ENCODE measurements at places on chromosomes 4 and X.
A peak's percentile ranks its signal among the peaks of the same experiment; 100 is the strongest.

GRCh38 chr4:74206088-74206825 is 48.3 kb downstream of the MTHFD2L start:
- no peak for DNase-seq

DNA sequence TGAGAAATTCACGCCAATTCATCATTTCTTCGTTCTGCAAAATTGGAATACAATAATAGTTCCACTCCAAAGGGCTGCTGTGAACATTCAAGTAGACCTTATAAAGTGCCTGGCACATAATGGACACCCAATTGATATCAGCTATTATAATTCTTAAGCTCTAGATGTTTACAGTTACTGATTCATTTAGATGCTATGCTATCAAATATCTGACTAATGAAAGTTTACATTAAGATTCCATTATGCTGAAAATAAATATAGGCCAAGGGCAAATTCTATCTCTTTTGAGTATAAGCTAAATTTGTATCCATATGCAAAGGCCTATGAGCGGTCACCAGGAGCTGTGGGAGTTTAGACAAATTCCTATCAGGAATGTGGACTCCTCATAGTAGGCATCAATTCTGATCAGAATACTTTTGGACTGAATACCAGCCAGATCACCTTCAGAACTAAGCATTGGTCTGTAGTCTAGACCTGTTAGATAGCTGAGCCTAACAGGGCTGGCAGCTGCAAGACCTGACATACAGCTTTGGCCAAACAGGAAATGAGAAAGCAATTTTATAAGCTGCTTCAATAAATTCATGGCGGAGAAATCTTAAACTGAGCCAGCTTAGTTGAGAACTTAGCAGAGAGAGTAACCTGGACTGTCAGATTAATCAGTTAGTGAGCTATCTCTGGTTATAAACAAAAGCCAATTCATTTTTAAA is 384.3 kb upstream of the ACTRT1 start:
- no peak for DNase-seq

GRCh38 chr4:148305751-148306150 is 136.5 kb downstream of the NR3C2 start:
- no peak for DNase-seq

- no peak for DNase-seq
Measured at GRCh38 chr4:37685161-37685822, 884 bp downstream of the RELL1 start.

- no peak for DNase-seq
Measured at GRCh38 chr4:173517781-173518424, 12.1 kb downstream of the HAND2 start.

- DNase-seq: no peak
Measured at GRCh38 chrX:134461437-134461836, 1.5 kb downstream of the HPRT1 start.

GRCh38 chr4:73803213-73803612 is 33.3 kb upstream of the CXCL6 start:
- DNase-seq: no peak

DNA sequence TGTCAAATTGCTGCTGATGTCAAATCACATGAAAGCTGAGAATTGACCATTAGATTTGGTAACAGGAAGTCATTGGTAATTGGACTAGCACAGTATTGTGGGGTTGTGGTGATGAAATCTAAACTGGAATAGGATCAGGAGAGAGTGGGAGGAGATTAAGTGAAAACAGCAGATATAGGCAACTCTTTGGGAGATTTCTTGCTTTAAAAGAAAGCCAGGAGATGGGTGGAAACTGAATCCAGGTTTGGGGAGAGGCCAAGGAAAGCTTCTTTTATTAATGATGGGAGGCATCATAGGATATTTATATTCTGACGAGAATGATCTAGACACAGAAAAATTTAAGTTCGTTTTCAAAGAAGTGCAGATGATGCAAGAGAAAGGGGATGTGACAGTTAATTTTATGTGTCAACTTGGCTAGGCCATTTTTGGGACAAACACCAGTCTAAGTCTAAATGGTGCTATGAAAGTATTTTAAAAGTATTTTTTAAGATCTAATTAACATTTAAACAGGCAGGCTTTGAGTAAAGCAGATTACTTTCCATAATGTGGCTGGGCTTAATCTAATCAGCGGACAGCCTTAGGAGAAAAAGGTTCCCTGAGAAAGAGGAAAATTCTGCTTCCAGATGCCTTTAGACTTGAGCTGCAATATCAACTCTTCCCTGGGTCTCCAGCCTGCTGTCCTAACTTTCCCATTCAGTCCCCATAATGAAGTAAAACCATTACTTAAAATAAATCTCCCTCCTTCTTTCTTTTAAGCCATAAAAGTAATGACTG is 24.7 kb downstream of the SEC24D start:
- DNase-seq: no peak

- no peak for DNase-seq
Measured at GRCh38 chr4:108146819-108147218, 21.9 kb downstream of the LEF1 start.

DNA sequence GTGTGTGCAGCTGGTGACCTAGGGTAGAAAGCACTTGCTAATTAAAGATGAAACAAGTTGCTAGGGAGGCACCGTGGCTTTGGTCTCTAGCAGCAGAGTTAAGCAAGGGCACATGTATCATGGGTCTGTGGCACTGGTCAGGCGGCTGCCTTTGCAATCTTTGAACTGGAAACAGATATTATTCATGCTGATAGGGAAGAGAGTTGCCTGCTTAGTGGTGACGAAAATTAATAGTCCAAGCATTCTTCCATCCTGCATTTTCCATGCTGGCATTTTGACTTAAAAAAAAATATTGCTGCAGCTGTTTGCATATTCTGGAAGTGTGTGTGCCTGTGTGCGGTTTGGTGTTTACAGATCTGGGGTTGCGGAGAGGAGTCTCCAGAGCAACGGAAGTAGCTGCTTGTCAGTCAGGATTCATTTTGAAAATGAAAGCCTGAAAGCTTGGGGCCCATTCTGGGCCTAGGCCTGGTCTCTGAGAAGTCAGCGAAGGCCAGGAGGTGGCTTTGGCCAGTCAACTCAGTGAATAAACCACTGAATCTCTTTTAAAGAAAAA is 2.3 kb upstream of the SOWAHD start:
- DNase-seq: no peak

- DNase-seq: no peak
Measured at GRCh38 chrX:132909643-132910042, 48.8 kb downstream of the HS6ST2 start.

DNA sequence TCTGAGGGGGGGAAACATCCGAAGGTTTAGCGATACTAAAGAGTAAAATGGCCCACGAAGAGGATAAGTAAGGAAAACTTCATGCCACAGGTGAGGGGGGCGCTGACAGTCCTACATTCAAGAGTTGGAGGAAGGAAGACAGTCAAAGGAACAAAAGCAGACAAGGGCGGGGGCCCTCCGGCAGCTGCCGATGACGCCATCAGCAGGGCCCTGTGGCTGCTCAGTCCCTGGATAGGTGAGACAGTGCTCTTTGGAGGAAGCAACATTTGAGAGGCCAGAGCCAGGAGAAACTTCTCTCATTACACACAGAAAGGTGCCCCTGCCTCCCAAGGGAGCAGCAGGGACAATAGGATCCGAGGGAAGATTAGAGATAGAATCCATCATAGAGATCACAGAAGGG is 41.5 kb downstream of the RAB40AL start:
- no peak for DNase-seq

DNA sequence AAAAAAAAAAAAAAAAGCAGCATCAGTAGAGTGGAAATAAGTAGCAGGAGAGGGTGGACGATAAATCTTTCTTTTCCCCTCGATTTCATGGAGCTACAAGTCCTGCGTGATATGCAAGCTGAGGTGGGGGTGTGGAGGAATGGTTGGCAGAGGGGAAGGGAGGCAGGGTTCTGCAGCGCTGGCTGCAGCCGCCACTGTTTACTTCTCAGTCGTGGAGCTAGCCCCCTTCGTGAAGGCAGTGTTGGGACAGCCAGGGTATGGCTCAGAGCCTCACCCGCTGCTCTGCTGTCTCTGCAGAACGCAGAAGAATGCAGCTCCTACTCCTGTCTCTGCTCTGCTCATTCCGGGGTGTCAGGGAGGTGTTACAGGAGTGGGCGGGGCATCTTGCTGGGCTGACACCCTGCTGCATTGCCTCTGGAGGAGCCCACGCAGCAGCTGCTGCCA is 140.6 kb downstream of the GPM6A start:
- DNase-seq: peak; percentile 58

- no peak for DNase-seq
Measured at GRCh38 chrX:69278031-69278687, 112.9 kb upstream of the PJA1 start.

GRCh38 chr4:86043755-86044592 is 315.9 kb downstream of the MAPK10 start:
- no peak for DNase-seq

GRCh38 chr4:90127706-90128345 is 632 bp downstream of the CCSER1 start:
- no peak for DNase-seq

DNA sequence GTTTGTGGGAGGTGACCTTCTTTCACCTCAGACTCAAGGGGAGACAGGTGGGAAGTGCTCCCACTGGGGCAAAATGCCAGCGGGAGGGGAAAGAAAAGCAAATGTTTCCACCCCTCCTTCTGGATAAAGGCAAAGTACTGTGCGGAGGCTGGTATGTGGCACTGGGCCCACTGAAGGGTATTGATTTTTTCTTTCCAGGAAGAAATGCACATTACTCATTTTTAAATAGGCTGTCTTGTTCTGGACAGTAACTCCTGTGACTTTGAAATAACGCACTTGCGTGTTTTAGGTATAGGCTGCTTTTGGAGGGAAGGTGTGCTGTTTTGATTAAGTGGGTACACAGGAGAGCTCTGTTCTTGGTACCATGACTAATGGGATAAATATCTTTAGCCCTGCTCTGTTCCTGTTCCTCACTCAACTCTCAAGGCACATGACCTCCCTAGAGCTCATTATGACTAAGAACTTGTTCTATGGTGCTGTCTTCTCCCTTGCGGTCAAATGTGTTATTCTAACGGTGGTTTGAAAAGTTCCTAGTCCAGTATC is 40.7 kb upstream of the MBTPS2 start:
- no peak for DNase-seq

- no peak for DNase-seq
Measured at GRCh38 chr4:149176039-149176438, 639.6 kb downstream of the IQCM start.

DNA sequence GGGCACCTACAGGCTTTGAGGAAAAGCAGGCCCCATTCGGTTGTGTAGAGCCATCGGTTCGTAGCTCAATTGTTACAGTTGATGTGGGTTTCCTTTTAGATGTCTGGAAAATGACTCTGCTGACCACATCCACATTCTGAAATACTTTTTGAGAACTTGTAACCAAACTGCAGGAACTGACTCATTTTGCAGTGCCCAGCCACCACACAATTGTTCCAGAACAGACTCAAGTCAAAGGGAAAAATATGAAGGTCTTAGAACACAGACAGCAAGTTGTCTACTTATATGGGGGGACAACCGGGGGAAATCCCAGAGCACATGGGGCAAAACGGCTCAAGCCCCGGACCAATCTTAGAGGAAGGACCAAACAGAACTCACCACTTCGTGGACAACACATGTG is 557.6 kb upstream of the DIPK2B start:
- DNase-seq: no peak

GRCh38 chrX:45771560-45772340 is 571.1 kb upstream of the DIPK2B start:
- no peak for DNase-seq

- DNase-seq: no peak
Measured at GRCh38 chrX:105462186-105462585, 241.7 kb upstream of the TEX13A start.

DNA sequence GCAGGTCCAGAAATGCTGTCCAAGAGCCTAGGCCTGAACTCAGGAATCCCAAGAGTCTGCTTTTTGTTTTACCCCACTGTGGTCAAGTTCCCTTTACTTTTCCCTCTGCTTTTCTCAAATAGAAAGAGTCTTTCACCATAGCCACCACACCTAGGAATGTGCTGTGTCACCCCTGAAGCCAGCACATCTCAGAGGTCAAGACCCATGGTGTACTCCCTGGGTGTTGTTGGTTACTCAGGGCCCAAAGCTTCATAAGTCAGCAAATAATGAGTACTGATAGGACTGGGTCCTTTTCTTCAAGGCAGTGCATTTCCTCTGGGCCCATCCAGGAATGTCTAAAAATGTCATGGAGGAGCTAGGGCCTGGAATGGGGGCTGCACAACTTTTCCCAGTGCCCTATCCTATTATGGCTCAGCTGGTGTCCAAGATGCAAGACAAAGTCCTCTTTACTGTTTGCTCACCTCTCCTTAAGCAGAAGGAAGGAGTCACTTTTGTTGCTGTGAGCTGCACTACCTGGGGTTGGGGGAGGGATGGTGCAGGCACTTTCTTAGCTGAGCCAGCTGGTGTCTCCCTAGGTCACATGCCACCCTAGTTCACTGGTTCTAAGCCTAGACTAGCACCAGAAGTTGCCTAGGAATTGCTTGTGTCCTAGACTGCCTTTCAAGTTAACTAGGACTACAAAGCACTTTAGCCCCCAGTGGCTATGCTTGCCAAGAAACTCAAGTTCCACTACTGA is 62.4 kb upstream of the RXFP1 start:
- no peak for DNase-seq

- DNase-seq: no peak
Measured at GRCh38 chrX:6257025-6257424, 28.4 kb upstream of the NLGN4X start.

DNA sequence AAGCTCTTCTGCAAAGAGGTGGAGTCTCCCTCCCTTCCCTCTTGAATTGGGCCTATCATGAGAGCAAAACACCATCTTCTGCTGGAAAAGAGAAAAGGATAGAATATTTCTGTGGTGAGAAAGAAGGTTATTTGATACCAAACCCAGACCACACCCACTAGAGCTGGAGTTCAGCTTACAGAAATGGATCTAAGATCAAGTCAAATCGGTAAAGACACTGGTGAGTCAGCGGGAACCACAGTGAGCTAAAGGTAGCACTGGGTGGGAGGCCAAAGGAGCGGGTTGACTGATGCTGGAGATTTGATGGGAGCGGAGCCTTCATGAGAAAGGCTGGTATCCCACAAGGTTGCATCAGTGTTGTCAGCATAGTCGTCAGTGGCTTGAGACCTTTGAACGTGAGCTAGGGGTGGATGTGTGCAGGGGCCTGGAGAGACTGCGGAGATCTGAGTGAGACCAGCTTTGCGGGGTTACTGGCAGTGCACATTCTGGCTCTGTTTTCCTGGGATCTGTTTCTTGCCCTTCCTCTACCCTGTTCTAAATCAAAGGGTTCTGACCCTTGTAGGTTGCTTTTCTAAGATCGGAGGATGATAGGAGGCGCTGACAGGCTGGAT is 106.4 kb upstream of the SCOC start:
- no peak for DNase-seq

DNA sequence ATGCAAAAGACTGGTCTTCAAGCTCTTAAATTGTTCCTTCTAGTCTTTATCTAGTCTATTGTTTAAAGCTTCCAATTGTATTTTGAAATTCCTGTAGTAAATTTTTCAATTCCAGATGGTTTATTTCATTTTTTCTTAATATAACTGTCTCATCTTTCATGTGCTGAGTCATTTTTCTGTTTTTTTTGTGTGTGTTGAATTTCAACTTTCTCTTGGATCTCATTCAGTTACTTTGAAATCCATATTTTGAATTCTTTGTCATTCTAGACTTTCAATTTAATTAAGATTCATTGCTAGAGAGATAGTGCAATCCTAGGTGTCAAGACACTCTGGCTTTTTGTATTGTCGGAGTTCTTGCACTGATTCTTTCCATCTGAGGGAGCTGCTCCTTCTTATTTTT is 128.0 kb upstream of the PRKG2 start:
- no peak for DNase-seq
